ENCODE measurements at places on chromosomes 5 and 9. TPM values are rescaled to one million over a fixed set of nuclear protein-coding genes. Genes with fewer than 3 reads are reported as not detected.
A peak's percentile ranks its signal among the peaks of the same experiment; 100 is the strongest.

Gene GARIN3
- not detected for total RNA-seq

Gene MEF2C
- total RNA-seq = 2.2 TPM

Gene AFAP1L1
- total RNA-seq = 0.98 TPM

Gene PLPPR1
- not detected for total RNA-seq

Gene DAB2
- 8.8 TPM for total RNA-seq

Gene MLANA
- total RNA-seq = not detected

Gene PCDHB2
- total RNA-seq = 0.37 TPM

Gene PPP3R2
- total RNA-seq = not detected

Gene FGF1
- total RNA-seq = 4.0 TPM

DNA sequence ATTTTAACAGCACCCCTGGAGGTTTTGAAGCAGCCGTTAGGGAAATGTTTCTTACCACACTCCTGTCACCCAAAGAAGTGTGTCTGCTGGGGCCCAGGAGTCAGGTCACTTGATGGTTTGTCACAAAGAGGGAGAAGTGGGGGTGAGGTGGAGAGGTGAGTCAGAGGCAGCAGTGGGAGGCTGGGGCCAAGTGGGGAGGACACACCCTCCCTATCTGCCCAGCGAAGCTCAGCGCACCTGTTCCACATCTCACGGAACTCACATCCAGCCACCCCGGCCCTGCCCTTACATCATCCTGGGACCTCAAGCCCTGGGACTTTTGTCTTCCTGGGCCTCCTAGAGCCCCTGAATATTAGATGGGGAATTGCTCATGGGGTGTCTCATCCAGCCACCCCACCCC lies 171.1 kb upstream of the SMIM23 start:
- no peak for DNase-seq

DNA sequence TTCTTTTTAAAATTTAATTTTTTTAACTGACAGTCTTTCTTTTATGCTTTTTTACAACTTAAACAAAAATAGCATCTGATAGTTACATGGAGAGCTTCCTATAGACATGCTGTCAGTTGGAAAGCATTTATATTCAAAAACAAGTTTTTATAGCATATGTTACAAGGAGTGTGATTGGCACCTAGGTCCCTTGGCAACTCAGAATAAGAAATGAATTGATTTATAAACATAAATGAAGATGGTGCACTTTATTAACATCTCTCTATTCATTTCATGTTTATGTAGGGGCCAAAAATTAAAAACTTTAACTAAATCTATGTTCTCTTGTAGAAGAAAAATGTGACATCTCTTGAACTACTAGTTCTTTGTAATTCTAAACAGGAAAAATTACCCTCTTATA lies 153.2 kb downstream of the XRCC4 start:
- no peak for DNase-seq

DNA sequence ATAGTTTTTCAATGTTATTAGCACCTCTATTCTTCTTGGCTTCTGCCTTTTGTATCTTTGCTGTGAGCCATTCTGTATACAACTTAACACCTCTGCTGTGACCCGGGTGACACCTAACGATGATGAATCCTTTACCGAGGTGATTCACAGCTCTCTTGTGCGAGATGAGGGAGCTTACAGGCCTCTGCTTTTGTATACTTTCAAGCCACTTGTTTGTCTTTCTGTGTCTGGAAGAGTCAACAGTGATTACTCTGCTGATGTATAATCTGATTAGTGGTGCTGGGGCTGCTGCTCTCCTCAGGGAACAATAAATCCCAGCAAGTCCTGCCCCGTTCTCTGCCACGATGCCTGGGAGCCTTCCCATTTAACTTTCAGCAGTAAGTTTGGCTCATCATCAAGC lies 442.9 kb upstream of the SGCD start:
- DNase-seq = no peak

DNA sequence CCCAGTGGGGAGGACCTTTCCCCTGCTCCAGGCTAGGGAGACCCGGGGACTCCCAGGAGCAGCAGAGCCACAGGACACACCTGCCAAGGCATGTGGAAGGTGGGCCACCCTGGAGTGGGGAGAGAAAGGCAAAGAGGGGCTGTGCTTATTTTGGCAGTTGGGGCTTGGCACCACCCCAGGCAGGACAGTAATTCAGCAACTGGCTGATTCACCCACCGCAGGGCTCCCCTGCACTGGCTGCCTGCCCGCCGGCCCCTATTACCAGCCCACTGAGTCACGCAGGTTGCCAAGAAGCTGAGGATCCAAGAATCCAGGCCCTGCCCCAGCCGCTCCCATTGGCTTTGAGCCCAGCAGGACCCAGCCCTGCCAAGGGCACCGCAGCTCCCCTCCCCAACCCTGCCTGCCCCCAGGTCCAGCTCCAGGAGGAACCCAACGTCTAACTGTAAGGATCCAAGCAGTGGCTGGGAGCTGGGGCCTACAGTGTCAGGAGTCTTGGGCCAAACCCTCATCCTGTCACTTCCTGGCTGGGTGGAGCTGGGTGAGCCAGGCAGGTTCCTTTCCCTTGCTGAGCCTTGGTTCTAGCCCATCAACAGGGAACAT lies 14.2 kb upstream of the RALGDS start:
- DNase-seq = peak; percentile 99

DNA sequence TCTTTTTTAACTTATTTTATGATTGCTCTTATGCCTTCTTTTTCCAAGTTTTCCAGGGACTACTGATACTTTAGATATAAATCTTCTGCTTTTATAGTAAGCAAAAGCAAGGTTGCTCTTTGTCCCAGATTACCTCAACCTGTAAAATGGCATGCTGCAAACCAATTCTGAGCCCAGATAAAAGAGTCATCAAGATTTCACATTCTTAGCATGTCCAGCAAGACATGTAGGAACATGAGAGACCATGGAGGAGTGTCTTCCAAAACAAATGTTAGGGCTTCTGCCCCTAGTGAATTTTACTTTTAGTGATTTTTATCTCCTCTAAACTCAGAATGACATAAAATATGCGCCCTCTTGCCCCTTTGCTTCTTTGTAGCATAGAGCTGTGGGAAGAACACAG lies 7.0 kb upstream of the CDC20B start:
- DNase-seq = no peak

- DNase-seq = no peak
Measured at GRCh38 chr9:127149010-127149409, 26.6 kb upstream of the ANGPTL2 start.

All from HT1080 (cell line).